Pulmonary artery endothelial cell (primary cell): ENCODE measurements at places on chromosomes 11 and 22. TPM values are rescaled to one million over a fixed set of nuclear protein-coding genes. Genes with fewer than 3 reads are reported as not detected.

Gene OR2AG1
- total RNA-seq = under 0.01 TPM in 1 of 2 replicates, not detected in the other

Gene STX5
- total RNA-seq = 35.9 and 39.6 TPM in 2 replicates

Gene ADORA2A
- total RNA-seq = 35.5 and 113 TPM in 2 replicates

Gene SLC43A3
- 48.0 and 74.0 TPM in 2 replicates for total RNA-seq

Gene C11orf87
- not detected in 2 replicates for total RNA-seq

Gene SAA2
- not detected in 2 replicates for total RNA-seq

Gene RBM4
- total RNA-seq = 124 and 181 TPM in 2 replicates

Gene DRICH1
- 0.13 TPM in 1 of 2 replicates, not detected in the other for total RNA-seq

Gene PIK3C2A
- total RNA-seq = 130 and 241 TPM in 2 replicates

Gene KRTAP5-10
- not detected in 2 replicates for total RNA-seq

Gene NLRP14
- total RNA-seq = 0.21 and 0.40 TPM in 2 replicates

Gene MRGPRE
- total RNA-seq = not detected in 2 replicates

Gene ZFPL1
- total RNA-seq = 32.9 and 34.6 TPM in 2 replicates

Gene PISD
- 39.4 and 48.0 TPM in 2 replicates for total RNA-seq

Gene GAB4
- total RNA-seq = not detected in 2 replicates

Gene UBQLN3
- total RNA-seq = not detected in 2 replicates

Gene USP2
- 0.13 and 0.14 TPM in 2 replicates for total RNA-seq

Gene FOXRED1
- total RNA-seq = 12.5 and 15.5 TPM in 2 replicates

Gene HYOU1
- 174 and 354 TPM in 2 replicates for total RNA-seq

Gene SPECC1L
- total RNA-seq = 42.0 and 61.7 TPM in 2 replicates

Gene IGF2
- total RNA-seq = 0.28 and 3.0 TPM in 2 replicates

Gene CD151
- total RNA-seq = 578 and 647 TPM in 2 replicates

Gene ZC3H12C
- 13.3 and 26.4 TPM in 2 replicates for total RNA-seq

Gene TPBGL
- under 0.01 and 0.07 TPM in 2 replicates for total RNA-seq

Gene SCO2
- 1.8 and 2.3 TPM in 2 replicates for total RNA-seq

Gene CTR9
- 30.2 and 46.3 TPM in 2 replicates for total RNA-seq

Gene FOLH1
- 0.07 TPM in 1 of 2 replicates, not detected in the other for total RNA-seq

Gene MAPK11
- total RNA-seq = 16.3 and 23.3 TPM in 2 replicates

Gene FGF4
- not detected in 2 replicates for total RNA-seq

Gene GRAP2
- not detected in 2 replicates for total RNA-seq

Gene DBX1
- not detected in 2 replicates for total RNA-seq

Gene MYEOV
- 1.1 and 2.2 TPM in 2 replicates for total RNA-seq

Gene OSBPL5
- 24.3 and 32.9 TPM in 2 replicates for total RNA-seq

Gene ADAMTS15
- under 0.01 and 0.07 TPM in 2 replicates for total RNA-seq

Gene HOATZ
- not detected in 2 replicates for total RNA-seq

Gene MS4A3
- not detected in 2 replicates for total RNA-seq

Gene LRRN4CL
- under 0.01 and 0.04 TPM in 2 replicates for total RNA-seq

Gene PLAAT3
- total RNA-seq = 44.7 and 57.6 TPM in 2 replicates

Gene GNAZ
- 1.1 and 2.8 TPM in 2 replicates for total RNA-seq

Gene OR52N4
- total RNA-seq = not detected in 2 replicates

Gene ST14
- total RNA-seq = under 0.01 and 0.07 TPM in 2 replicates

Gene TSPAN18
- total RNA-seq = 11.1 and 11.5 TPM in 2 replicates
